Astrocyte (in vitro differentiated cells and primary cell): ENCODE measurements at places on chromosomes 3 and 15. TPM values are rescaled to one million over a fixed set of nuclear protein-coding genes. Genes with fewer than 3 reads are reported as not detected.

- no peak for DNase-seq
Observed at GRCh38 chr3:10333349-10333650, 12.4 kb upstream of the SEC13 start.

GRCh38 chr3:152386208-152386607 lies 117.5 kb downstream of the MBNL1 start:
- no peak for DNase-seq

CHST13 gene
- total RNA-seq: not detected in 2 replicates

PODXL2 gene
- total RNA-seq: 14.5 and 15.5 TPM in 2 replicates

SLC25A38 gene
- 33.0 and 34.4 TPM in 2 replicates for total RNA-seq
